NCI-H187 treated with DMSO at 0.1 percent for 48 hours (cell line): ENCODE measurements at places on chromosomes 12 and 14.

- DNase-seq, result no peak
These were observed 113.6 kb downstream of the TAOK3 start for GRCh38 chr12:118259079-118259478.

GRCh38 chr12:97941686-97942354 lies 479.2 kb downstream of the RMST start:
- DNase-seq, result no peak

- DNase-seq, result no peak
These were observed 78.0 kb upstream of the MDM1 start for GRCh38 chr12:68410018-68410660.

- DNase-seq, result no peak
These were observed 50.9 kb downstream of the SNAPC1 start for GRCh38 chr14:61813096-61813606.

DNA sequence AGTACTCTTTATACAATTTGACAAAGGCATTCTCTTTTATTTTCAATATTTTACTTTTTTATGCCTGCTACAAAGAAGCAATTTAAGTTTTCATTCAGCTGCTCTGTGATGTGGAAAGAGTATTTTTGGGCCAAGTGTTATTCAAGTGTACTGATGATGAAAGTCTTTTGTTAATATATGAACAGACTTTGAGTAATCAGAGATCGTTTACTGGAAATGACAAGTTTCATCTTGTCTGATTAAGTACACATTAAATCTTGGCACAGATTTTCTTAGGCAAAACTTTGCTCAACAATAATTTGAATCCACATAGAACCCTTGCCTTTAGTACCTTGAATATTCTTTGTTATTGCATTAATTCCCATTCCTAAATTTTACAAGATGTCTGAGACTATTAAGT lies 13.3 kb upstream of the PZP start:
- no peak for DNase-seq

GRCh38 chr14:99415496-99416281 lies 65.0 kb downstream of the SETD3 start:
- peak; percentile 61 for DNase-seq

GRCh38 chr14:96187216-96188031 lies 17.2 kb upstream of the BDKRB2 start:
- DNase-seq, result no peak

DNA sequence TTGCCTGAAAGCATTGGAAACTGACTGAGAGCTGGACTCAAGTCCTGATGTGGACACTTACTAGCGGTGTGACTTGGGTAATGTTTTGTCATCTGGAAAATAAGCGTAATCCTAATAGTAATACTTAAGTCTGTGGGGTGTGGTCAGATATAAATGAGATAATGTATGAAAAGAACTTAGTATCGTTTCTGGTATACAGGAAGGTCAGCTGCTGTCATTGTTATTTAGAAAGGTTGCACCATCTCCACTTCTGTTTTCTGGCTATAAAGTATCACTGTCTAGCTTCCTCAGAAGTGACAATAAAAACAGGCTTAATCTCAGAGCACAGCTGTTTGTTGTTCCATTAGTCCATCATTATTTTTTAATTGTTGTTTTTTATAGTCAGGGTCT lies 34.1 kb upstream of the TUBA1C start:
- no peak for DNase-seq

- no peak for DNase-seq
These were observed 64.8 kb upstream of the MAX start for GRCh38 chr14:65167072-65167645.

DNA sequence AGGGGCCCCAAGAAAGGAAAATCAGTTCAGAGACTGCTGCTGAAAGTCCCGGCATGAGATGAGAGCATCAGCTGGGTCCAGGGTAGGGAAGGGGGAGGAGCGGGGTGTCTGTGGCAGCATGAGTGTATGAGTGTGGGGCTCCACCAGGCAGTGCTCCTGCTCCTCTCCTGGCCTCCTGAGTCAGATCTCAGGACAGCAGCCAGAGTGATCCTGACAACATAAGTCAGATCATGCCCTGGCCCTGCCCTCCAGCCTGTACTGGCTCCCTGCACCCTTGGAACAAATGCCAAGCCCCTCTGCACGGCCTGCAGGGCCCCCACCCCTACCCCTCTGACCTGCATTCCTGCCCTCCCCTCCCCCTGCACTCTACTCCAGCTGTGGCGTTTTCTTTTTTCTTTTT lies 24.2 kb upstream of the LRP1-AS start:
- DNase-seq, result no peak

- DNase-seq, result no peak
These were observed 12.9 kb downstream of the ANKRD13A start for GRCh38 chr12:110012137-110012536.

GRCh38 chr14:104434214-104435076 lies 145.1 kb upstream of the C14orf180 start:
- DNase-seq, result no peak

DNA sequence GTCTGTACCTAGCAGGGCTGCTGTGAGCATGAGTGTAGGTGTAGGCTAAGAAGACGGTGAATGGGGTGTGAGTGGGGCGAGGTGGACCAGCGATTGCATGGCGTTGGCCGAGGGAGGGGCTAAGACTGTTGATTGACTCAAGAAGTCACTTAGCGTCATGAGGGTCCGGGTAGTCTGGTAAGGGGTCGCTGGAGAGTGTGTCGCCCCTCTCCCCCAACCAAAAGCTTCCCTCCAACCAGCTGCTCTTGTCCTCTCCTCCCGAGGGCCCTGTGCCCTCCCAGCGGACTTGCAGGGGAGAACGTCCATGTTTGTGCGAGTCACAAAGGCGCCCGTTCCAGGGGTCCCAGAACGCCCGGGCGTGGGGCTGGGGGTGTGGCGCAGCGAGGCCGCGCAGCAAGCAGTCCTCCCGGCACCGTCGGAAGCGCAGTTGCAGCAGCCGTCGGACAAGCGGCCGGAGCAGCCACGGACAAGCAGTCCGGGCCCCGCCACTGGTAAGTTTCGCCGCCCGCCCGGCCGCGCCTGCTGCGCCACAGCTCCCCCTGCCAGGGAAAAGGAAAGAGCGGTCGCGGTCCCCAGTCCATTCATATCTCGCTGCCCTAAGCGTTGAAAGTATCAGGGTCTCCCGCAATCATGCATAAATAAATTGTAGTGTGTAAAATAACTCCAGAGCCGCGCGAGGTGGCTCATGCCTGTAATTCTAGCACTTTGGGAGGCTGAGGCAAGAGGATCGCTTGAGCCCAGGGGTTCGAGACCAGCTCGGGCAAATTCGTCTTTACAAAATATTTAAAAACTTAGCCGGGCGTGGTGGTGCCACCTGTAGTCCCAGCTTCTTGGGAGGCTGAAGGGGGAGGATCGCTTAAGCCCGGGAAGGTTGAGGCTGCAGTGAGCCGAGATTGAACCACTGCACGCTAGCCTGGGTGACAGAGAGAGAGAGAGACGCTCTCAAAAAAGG lies at the start of gene CCDC63:
Gene CCDC63 (plus strand): TSS at position 373 of the 952 bp plus-strand sequence. CDS start 5,968 bp downstream, outside the sequence.
- no peak for DNase-seq

GRCh38 chr12:91379051-91379775 lies 196.6 kb upstream of the DCN start:
- DNase-seq, result no peak

- DNase-seq, result no peak
These were observed 61.8 kb downstream of the KLRG1 start for GRCh38 chr12:9051158-9051550.

DNA sequence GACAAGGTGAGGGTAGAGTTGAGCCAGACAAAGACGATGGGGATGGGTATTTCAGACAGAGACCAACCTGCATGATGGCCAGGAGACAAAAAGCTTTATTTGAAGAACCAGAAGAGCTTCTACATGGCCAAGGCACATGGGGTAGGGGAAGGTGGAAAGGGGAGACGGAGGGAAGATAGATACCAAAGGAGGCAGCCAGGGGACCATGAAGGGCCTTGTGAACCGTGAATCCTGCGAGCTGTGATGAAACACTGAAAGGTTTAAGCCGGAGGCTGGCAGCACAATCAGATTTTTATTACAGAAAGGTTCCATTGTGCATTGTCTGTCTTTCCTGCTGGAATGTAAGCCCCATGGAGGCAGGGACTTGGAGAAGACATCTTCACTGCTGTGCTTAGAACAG lies 72.4 kb downstream of the PLXNC1 start:
- DNase-seq, result no peak

DNA sequence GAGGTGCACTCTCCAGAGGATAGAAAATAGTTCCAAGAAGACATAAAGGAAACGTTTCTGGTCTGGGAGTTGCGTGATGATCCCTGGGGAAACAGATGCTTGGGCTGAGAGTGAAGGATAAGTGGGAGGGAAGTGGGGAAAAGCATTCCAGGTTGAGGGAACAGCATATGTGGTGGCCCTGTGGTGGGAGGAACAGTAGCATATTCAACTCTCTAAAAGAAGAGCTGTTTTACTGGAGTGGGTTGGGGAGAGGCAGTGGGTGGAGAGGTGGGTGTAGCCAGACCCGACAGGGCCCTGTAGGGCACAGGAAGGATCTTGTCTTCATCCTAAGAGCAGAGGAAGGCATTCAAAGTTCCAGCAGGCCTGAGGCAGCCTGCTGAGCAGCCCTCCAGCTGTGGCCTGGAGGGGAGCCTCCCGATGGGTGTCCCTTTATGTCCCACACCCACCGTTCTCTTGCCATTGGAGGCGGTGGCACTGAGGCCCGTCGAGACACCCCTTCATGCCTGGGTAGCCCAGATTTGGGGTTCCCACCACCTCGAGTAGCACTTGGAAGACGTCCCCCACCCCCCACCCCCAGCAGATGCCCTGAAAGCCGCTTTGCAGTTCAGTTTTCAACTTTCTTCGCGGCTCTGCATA lies 310.5 kb upstream of the FKBP4 start:
- DNase-seq, result no peak

GRCh38 chr12:102415515-102415914 lies 64.8 kb downstream of the IGF1 start:
- DNase-seq, result no peak

GRCh38 chr14:77172916-77173315 lies 8.7 kb upstream of the TMEM63C start:
- DNase-seq, result no peak

DNA sequence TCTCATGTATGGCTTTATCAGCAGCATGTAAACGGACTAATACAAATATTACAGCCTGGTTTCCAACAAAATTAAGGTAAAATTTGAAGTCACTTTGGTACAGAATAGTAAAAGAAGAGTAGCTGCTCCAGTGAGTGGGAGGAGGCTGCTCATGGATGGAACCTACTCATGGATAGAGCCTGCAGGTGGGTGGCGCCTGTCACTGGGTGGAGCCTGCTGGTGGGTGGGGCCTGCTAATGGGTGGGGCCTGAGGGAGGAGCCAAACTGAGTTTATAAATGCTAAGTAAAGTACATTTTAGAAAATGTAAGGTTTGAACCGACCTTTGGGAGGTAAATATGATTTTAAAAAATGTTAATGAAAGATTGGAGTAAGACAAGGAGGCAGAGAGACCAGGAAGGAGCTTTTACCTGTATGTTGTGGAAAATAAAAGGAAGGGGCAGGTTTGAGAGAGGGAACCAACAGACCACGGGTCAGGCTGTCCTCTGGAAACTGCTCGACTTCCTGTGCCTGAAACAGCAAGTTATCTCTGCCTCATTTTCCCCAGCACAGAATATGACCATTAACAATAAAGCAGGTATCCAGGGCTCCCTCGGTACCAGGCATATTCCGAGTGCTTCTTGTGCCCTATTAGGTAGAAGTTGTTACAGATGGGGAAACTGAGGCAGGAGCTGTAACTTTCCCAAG lies 55.9 kb upstream of the SEL1L start:
- DNase-seq, result no peak

GRCh38 chr14:95707327-95707726 lies 6.6 kb downstream of the TCL1A start:
- no peak for DNase-seq

DNA sequence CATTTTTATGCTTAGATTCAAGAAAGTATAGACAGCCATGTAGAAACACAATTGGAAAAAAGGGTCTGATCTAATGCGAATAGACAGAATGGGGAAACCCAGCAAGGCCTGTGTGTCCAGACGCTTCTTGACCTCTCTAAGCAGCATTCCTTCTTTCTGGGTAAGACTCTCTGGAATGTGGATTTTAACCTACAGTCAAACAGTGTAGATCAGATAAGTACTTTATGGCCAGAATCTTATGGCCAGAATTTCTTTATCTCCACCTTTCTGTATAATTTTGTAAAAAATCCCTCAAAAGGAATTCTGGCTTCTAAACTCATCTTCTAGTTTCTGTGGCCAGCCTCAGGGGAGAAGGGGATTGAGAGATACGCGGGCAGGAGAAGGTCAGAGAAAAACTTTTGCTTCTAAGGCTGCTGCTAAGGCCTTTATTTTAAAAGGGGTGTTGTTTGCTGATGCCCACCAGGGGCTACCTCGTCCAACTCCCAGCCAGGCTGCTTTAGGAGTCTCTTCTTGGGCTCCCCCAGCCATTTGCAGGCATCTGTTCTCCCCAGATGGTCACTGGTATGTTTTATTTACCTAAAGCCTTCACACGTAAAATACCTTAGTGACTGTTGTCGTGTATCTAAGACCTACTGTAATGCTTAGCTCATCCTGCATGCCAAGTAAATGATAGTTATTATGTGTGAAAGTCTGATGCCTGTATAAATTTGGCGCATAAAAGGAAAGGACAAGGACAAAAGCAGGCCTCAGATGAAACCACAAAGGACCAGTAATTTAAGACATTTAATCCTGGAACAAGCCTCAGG lies 68.4 kb downstream of the ANO6 start:
- no peak for DNase-seq

DNA sequence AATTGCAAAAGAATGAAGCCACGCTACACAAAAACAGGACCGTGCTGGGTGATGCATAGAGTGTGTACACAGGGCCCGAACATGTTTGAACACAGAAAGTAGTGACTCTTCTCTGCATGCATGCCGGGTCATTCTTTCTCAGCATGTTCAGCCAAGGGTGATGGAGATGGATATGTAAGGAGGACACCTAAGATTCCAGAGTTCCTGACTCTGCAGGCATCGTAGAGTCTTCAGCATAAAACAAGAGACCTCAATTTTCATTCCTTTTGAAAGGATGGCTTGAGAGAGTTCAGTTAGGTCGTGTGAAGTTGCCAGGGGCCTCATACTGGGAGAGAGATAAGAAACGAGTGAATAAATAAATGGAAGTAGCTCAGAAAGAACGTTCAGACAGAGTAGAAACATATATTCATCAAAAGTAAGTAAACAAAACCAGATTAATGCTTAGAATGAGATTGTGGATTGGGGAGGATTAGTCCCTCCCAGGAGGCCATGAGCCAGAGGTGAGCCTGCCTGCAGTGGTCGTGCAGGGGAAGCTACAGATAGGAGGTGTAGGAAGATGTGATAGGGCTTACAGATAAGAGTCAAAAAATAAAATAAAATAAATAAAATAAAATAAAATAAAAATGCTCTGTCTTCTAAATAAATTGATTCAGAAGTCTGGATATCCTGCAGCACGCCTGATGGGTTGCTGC lies 27.6 kb upstream of the SEL1L start:
- DNase-seq, result no peak
